ENCODE measurements at places on chromosomes 6 and 20.

- peak; percentile 53 for DNase-seq
Observed at GRCh38 chr6:1611322-1611571, 1.5 kb downstream of the FOXC1 start.

DNA sequence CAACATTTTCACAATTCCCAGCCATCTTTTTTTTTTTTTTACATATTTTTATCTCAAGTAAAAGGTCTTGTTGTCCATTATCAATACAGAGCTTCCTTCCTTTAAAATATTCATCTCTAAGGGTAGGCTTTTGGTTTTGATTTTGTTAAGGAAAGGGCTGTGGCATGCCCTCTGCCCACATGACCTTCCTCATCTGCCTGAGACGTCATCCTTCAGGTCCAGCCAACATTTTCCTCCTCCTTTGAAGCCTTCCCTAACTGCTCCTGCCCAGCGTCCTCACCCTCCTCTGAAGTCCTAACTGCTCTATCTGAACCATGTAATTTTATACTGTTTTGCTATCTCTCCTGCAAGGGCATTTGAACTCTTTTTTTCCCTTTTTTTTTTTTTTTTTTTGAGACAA lies 73.9 kb upstream of the TGM3 start:
- DNase-seq, result no peak

DNA sequence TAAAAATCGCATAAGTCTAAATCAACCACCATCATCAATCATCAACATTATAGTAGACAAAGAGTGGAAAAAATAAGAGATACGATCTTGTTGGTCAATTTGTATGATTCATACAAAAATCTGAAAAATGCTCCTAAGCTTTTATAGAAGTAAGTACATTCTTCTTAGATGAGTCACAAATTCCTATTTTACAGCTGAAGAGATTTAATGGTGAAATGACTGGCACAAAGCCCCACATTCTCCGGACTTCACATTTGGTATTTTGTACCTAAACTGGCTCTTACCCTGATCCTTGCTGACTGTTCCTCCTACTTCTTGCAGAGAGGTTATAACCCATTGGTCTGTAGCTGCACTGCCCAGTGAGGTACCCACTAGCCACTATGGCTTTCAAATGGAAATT lies 29.9 kb upstream of the PREP start:
- DNase-seq, result peak; percentile 91

- peak; percentile 96 for DNase-seq
Observed at GRCh38 chr6:166598441-166599138, 12.1 kb upstream of the RAMACL start.

DNA sequence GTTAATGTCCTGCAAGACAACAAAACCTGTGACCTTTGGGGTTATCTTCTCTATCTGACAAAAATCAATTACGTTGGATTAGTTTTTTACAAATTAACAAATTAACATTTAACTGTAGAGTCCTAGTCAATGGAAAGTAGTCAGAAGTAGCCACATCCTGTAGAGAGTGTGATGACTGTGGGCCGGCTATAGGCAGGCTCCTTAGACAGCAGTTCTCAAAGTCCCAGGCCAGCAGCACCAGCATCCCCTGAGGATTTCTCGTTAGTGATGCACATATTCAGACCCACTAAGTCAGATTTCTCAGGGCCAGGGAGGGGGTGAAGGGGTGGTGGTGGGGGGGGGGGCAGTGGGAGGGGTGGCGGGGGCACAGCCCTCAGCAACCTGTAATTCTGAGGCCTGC lies 37.2 kb downstream of the ZNF341 start:
- DNase-seq, result no peak

- DNase-seq, result no peak
Observed at GRCh38 chr6:593907-594212, 63.0 kb downstream of the HUS1B start.

DNA sequence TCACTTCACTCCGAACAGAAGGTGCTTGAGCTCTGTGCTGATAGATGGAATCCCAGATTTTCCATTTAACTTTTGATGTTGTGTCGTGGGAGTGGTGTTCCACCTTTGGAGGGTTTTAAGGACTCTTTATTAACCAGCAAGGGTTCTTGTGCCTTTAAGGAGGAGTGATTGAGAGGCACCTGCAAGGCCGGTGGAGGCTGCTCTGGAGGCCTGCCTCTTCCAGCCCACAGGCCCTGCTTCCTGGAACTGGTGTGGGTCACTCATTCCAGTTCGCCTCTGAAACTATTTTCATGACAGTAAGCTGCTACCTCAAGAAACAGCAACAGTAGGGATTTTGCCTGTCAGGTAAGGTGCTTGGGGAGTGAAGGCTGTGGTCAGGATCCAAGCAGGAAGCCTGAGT lies 58.8 kb upstream of the APCDD1L start:
- DNase-seq, result no peak

Data from fibroblast of pulmonary artery (primary cell).